ENCODE measurements at places on chromosomes 7 and 10.

DNA sequence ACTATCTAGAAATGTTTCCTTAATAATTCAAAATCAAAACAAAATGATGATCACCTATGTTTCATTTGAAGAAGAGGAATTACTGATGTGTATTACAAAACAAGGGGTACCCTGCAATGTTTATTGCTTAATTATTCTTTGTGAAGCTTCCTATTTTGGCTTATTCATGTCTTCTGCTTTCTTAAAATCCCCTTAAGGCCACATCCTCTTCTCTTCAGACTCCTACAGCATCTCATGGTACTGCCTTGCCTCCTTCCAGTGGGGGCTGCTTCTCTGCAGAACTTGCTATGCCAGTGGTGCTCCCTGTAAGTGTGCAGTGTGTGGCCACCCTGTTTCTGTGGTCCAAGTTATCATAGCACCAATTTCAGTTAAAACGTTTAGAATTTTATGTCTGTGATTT is 35.0 kb downstream of the CCDC146 start:
- DNase-seq: no peak

DNA sequence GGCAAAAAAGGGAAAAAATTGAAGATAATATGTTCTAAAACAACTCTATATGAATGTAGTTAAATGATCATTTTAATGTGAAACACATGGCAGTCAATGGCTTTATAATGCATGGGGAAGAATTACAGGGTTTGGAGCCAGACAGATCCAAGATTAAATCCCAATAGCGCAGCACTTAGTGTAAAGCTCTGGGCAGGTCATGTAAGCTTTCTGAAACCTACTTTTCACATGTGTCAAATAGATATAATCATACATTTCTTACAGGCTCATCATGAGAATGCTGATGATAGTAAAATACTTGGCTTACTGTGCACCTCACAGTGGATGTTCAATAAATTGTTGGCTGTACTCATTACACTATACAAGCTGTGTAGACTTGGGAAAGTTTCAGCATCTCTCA is 48.0 kb upstream of the ZNF365 start:
- no peak for DNase-seq

DNA sequence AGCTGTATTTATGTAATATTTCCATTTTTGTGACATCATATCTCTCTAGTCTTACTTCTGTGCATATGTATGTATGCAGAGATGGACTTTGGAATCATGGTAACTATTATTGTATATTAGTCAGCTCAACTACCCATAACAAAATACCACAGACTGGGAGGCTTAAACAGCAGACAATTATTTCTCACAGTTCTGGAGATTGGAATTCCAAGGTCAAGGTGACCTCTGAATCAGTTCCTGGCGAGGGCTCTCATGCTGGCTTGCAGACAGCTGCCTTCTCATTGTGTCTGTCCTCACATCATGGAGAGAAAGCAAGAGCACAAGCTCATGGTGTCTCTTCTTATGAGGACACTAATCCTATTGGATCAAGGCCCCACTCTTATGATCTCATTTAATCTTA is 79.1 kb downstream of the RAMP3 start:
- DNase-seq: no peak

DNA sequence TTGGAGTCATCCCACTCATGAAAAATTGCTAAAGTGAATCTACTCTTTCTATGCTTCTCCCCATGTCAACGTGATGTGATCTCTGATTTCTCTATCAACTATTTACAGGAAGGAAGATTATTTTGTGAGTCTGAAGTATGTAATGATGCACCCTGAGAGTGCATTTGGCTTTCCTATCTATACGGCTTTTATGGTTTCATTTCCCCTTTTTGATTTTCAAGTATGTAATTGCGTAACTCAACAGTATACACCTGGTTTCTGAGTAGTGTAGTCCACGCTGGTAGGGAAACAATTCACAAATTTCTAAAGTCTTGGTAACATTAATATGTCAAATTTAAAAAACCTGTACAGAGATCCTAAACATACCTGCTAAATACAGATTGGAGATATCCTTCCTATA is 194.7 kb upstream of the SEMA3A start:
- no peak for DNase-seq

DNA sequence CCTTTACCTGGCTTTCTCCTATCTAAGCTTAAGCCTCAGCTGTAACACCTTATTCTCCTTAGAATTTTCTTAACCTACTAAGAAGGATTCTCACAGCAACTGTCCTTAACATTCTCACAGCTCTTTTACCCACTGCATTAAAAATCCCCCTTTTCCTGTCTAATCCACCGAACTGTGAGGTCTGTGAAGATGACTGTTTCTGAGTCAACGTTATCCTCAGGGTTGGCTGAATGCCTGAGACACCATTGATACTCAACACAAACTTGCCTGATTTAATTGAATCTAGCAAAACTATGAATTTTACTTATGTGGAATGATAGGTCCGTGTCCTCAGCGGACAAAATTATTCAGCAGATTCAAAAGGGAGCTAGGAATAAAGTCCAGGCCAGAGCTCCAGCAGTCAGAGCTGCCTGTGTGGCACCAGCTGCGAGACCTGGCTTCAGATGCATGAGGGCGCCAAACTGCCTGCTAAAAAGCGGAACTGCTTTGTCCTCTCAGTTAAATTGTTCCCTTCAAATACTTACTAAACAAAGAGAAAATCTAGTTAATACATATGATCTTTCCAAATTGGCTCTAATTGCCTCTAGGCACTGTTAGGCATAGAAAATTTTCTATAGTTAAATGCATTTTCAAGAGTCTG is 33.4 kb upstream of the VWDE start:
- no peak for DNase-seq

GRCh38 chr10:22704942-22705341 is 9.4 kb downstream of the PIP4K2A start:
- DNase-seq: no peak

DNA sequence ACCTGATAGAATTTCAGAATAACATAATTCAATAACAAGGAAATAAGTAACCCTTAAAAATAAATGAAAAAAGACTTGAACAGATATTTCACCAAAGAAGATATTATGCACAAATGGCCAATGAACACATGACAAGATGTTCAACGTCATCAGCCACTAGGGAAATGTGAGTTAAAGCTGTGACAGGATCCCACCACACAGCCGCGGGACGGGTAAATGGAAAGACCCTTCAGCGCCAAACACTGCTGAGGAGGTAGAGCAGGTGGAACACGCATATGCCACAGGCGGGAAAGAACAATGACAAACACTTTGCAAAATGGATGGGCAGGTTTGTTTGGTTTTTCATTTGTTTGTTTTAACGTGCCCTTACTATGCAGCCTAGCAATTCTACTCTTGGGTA is 86.1 kb upstream of the RNF32 start:
- no peak for DNase-seq

DNA sequence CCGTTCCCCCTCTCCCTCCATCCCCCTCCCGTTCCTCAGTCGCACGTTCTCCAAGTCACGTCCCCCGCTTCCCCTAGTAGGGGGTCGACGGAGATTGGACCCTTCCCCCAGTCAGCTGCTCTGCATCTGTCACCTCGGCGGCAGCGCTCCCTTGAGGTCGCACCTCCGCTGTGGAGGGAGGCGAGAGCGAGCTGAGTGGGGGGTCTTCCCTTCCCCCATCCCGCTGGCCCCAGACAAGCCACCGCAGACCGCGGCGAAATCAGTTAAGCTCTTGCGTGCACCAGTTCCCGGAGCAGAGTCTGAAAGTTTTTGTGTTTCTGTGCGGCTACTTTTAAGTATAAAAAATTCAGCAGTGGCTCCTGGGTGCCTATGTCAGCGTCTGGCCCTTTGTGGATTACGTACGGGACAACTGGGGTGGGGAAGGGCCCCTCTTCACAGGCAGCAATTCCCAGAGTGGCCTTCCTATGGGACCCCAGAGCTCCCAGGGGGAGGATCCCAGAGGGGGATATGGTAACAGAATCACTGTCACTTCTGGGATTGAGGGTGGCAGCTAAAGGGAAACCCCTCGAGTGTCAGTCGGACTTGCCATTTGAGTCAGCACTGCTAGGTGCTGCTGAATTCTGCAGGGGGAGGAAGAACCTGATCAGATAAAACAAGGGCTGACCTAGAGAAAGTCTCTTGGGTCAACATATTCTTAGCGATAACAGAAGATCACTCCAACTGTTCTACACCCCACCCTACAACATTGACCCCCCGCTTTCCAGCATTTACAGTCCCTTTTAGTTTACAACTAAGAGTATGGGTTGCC is 12.5 kb upstream of the DDIT4 start:
- no peak for DNase-seq

DNA sequence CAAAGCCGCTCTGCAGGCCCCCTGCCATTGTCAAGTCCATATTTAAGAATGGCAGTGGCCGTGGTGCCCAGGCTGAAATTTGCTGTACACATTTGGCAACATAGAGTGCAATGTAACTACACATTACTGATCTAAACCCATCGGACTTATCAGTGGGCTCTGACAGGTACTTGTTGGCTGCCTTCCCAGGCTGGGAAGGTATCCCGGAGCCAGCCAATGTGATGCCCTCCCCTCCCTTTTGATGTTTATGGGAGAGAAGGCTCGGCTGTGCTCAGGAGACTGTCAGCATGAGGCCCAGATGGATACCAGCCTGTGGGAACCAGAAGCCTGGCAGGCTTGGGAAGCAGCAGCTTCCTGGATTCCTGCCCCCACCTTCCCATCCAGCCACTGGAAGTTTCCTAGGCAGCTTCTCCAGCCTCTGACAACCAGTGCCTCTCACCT is 146.1 kb upstream of the TCF7L2 start:
- DNase-seq: no peak

DNA sequence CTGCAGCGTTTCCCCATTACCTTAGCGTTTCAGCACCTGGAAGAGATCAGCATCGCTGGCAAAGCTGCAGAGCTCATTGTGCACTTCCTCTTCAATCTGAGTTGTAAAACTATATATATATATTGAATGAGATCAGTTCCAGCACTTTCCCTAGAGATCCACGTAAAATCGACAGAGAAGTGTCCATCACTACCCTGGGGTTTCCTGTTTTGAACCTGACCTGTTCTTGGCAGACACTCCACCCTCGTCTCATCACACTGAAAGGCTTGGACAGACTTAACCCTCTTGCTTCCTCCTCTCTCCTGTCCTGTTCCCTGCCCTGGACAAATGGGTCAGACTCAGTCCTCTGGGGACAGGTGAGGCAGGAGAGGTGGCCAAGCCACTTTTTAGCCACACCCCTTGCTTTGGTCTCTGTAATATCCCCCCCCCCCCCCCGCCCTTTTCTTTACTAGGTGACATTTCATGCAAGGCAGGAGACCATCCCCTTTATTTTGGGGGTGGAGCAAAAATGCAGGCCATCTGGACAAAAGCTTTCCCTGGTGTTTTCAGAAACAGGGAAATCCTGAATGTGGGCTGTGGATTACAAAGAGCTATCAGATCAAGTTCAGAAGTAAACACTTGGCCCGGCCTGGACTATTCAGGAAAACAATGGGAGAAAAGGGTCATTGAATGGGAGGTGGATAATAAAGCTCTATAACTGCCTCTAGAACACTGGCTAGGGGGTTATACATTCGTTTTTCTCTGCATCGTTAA is 83.7 kb upstream of the KDM7A start:
- DNase-seq: no peak

DNA sequence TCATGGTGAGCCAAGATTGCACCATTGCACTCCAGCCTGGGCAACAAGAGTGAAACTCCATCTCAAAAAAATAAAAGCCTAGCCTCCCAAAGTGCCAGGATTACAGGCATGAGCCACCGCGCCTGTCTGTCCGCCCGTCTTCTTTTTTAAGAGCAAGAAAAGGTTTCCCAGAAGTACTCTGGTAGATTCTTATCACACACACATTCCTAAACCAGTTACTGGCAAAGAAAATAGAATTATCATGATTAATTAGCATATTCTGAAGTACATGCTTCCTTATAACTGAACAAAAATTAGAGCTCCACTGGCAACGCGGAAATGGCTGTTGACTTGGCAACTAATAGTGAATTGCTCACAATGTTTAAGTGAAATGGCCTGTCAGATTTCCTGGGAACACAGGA is 87.0 kb downstream of the ADK start:
- no peak for DNase-seq

GRCh38 chr7:37336259-37336658 is 112.4 kb downstream of the ELMO1 start:
- no peak for DNase-seq

DNA sequence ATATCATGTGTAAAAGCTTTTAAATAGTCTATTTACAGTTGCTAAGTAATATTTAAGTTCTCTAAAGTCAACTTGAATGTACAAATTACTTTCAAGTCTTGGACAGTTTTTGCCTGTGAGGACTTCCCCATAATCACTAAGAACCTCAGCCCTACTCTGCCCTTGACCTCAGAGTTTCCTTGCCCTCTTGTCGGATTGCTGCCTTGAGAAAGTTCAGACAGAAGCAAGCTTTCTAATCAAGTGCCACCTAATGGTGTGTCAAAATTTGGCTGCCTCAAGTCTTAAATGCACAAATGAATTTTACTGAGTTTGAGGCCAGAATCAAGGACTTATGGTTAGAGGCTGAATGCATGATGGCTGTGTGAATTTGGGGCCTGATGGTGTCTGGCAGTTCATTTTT is 88.3 kb upstream of the KAT6B start:
- no peak for DNase-seq

DNA sequence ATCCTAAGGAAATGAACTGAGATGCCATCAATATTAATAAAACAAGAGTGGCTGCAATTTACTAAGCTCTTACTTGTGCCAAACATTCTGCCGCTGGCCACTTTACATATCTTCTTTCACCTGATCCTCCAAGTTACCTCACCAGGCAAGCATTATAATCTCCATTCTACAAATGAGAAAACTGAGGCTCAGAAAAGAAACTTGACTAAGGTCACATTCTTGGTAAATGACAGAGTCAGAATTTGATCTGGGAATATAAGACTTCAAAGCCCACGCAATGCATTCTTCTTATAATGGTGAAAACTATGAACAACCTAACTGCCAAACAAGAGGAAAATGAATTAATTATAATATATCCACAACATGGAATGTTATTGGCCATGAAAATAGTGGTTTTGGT is 46.1 kb upstream of the SMNDC1 start:
- DNase-seq: no peak

GRCh38 chr10:124132876-124133275 is 39.5 kb upstream of the CHST15 start:
- DNase-seq: no peak

DNA sequence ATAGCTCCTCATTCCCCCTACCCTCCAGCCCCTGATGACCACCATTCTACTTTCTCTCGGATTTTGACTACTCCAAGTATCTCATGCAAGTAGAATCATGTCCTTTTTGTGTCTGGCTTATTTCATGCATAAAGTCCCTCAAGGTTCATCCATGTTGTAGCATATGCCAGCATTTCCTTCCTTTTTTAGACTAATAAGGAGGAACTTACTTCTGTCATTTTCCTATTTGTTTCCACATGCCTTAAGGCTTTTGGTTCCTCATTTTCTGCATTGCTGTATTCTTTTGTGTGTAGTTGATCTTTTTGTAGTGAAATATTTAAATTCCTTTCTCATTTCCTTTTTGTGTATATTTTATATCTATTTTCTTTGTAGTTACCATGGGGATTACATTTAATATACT is 376.9 kb downstream of the CALN1 start:
- DNase-seq: no peak

DNA sequence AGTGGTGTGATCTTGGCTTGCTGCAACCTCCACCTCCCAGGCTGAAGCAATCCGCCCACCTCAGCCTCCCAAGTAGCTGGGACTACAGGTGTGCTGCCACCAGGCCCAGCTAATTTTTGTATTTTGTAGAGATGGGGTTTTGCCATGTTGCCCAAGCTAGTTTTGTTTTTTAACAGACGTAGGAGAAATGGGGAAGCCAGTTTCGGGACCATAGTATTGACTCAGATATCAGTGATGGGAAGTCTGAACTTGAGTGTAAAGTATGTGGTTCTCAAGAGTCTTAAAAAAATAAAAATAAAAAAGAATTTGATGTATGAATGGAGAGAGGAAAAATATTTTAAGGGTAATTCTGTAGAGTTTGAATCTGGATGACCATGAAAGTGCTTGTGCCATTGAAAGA is 34.2 kb downstream of the SP4 start:
- DNase-seq: no peak
